ENCODE measurements at places on chromosomes 4 and X. TPM values are rescaled to one million over a fixed set of nuclear protein-coding genes. Genes with fewer than 3 reads are reported as not detected.

GRCh38 chr4:158033416-158034120 is 139.3 kb downstream of the GASK1B start:
- DNase-seq, result no peak

DNA sequence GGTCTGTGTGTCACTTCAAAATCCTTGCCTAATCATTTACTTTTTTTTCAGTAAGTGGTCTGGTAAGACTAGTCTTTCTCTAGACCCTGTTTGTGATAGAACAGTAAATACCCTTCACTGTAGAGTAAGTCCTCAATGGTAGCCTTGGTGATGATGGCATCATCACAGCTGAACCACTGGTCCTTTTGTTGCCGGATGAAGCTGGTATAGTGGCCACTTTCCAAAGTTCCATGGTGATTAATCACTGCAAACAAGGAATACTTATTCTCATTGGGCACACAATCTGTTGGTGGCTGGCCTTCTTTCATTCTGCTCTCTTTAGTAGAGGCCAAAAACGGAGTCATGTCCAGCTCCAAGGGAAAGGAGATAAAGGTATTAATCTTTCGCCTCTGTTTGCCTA is 2.9 kb downstream of the USP51 start:
- DNase-seq, result no peak

DNA sequence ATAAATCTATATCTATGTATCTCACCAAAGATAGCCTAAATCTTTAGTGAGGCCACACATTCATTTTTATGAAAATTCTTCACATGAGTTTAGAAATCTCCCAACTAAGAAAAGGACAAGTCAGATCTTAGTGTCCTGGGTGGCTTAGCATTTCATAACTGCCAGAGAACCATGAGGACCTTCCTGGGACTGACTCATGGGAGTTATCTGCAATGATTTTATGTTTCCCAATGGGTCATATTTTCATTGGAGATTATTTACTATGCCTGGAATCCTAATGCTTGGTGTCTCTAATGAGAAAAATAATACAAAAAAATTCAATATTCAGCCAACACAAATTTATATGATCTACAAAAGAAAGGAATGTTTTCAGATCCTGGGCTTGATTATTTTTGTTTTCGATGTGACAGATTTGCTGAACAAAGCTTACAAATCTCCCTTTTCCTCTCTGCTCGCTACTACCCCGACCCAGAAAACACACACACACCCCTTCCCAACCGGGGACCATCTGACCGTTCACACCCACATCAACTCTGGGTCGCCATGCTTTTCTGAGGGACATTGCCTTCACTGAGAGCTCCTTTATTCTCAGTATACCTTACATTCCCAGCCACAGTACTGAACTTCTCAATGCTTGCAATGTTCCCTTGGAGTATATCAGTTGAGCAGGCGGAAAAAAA is 40.1 kb downstream of the SORBS2 start:
- no peak for DNase-seq

DNA sequence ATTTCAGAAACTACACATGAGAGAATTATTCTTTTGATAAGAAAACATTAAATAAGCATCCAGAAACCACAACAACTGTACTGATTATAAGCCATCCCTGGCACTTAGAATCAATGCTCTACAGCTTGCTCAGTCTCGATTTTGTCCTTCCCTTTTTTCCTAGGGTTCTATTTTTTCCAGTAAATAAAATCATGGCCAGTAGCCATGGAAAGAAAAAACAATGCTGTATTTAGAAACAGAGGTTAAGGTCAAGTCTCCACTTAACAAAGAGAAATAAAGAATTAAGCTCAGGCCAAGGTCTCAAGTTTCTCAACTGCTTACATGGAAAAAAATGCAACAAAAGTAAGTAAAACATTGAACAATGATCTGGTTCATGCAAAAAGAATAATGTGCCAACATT is 38.7 kb upstream of the GRID2 start:
- no peak for DNase-seq

DNA sequence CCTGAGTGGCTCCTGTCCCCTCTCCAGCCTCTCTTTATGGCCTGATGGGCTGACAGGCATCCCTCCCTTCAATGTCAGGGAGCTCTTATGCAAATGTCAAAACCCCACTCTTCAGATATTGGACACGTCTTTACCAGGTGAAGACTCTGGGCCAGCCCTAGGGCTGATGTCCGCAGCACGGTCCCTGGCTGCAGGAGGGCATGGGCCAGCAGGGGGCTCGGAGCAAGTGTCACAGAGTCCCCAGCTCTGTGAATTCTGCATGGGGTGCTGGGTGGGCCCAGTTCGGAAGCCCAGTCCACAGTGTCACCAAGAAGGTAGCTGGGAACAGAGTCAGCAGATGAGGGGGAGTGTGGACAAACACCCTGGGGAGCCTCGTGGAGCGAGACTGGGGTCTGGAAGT is 39.6 kb upstream of the PSAPL1 start:
- DNase-seq, result no peak

DNA sequence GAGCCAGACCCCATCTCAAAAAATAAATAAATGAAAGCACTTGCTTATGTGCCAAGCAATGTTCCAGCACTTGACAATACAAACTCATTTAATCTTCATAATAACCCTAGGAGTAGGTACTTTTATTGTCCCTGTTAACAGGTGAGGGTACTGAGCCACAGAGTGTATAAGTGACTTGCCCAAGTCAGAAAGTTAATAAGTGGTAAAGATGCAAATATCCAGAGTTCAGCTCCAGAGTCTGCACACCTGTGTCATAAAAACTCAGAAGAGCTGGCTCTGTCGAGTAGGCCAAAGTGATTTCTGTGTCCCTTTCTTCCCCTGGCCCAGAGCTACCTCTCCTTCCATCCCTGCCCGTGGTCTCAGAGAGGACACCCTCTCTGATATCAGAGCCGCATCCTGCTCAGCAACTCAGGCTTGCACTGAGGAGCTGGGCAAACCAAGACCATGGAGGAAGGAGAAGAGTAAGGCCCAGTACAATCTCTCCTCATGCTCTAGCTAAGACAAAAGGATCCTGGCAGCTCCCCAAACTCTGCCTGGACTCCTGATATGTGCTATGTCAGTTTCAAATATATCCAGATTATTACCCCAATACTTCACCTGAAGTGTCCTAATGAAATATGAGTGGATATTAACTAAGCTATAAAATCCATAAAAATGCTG is 136.3 kb downstream of the HS6ST2 start:
- no peak for DNase-seq

DNA sequence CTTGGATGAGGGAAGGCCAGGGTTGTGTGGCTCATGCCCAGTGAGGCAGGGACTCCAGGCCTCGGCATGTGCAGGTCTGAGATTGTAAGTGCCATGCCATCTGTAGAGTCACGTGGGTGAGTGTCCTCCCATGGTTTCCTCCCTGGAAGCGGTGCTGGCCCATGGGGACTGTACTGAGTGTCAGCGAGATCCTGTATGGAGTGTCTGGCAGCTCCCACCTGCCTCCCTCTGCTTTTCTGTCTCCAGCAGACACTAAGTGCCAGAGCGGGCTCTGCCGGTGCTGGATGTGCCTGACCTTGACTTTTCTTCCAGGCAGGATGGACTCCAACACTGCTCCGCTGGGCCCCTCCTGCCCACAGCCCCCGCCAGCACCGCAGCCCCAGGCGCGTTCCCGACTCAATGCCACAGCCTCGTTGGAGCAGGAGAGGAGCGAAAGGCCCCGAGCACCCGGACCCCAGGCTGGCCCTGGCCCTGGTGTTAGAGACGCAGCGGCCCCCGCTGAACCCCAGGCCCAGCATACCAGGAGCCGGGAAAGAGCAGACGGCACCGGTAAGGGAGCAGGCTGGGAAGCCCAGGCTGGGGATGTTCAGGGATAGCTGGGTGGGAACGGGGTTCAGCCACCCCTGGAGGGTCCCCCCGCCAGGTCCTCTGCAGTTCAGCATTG is 7.6 kb downstream of the WFS1 start:
- no peak for DNase-seq

- DNase-seq, result no peak
Measured at GRCh38 chrX:118530219-118530911, 34.8 kb downstream of the DOCK11 start.

DNA sequence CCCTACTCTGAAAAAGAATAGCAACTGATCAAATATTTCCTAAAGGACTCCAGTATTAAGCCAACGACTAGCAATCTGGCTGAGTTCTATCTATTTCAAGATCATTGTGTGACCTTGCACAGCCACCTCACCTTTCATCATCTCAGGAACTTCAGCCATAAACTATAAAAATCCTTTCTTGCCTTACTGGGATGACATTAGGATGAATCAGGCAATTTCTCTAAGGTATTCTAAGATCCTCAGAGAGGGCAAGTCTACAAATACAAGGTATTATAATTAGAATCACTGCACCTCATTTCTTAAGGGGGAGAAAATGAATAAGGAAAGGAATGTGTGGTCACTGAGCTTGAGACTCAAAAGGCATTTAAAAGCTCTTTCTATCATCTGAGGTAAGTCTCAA is 152.6 kb downstream of the GRIA3 start:
- DNase-seq, result no peak

DNA sequence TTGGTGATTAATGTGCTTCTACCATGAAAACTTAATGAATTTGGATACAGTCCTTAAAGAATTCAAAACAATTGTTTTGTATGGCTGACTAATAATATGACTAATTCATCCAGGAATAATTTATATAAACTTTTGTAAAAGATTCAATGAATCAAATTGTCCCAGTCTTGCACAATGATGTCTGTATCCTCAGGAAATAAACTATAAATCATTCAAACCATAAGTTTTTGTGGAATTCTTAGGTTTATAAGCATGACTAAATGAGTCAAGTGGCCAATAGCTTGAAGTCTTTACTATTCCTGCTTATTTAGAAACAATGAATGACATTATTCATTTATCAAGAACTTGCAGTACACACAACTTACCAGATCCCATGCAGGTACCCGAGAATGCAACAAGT is 935.0 kb upstream of the INTU start:
- no peak for DNase-seq

- DNase-seq, result no peak
Measured at GRCh38 chr4:56050625-56051024, 101.9 kb downstream of the CEP135 start.

GRCh38 chr4:77650787-77651186 is 45.2 kb downstream of the CXCL13 start:
- no peak for DNase-seq

GRCh38 chrX:130014770-130015169 is 32.3 kb downstream of the BCORL1 start:
- no peak for DNase-seq

DNA sequence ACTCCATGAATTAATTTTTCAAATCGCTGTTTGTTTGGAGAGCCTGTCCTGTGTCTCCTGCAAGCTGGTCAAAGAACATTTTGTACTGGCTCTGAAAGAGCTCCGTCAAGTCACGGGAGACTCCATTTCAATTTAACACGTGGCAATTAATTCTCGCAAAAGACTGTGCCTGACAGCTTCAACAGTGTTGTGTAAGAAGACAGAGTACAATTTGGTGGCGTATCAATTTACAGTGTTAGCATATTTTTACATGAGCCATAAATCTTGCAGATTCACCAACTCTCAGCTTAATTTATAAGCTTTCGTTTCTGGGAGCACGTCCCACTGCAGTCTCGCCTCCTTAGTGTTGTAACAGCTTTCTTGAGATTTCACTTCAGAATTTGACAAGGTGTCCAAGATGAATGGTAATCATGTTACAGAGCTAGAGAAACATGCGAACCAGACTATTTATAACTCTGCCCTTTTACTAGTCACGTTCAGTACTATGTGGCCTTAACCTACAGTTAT is 70.8 kb downstream of the RWDD4 start:
- no peak for DNase-seq

GRCh38 chr4:41043465-41043864 is 170.9 kb downstream of the APBB2 start:
- no peak for DNase-seq

DNA sequence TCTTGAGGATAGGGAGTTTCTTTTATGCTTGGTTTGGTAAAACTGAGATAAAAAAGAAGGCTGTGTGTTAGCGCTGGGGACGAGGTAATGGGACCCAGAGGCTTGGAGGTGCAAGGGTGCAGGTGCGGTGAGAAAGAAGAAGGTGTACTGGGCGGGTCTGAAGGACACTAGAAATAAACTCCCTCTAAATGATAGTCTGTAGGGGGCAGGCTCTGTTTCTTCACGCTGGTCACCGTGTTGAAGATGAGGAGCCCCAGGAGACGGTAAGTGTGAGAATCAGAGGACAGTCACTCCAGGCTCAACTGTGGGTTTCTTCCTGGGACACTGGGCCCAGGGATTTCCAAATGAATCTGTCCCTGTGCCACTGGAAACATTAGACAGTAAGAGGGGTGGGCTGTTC is 131.4 kb downstream of the SORBS2 start:
- no peak for DNase-seq

- no peak for DNase-seq
Measured at GRCh38 chr4:149493492-149493891, 322.2 kb downstream of the IQCM start.

DNA sequence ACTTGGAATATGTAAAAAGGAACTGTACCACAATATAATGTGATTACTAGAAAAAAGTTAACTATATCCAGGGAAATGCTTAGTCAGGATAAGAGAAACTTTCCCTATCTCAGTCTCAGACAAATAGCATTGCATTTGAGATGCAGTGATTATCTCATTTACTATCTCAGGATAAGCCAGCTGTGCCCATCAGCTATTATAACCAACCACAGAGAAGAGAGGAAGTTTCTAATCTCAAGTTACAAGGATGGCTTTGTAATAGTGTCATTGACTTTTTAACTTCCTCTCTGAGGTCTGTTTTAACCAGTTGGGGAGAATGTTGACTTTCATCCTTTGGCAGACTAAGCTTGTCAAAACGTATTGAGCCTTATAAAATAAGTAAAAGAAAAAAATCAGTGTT is 56.5 kb downstream of the SNX25 start:
- DNase-seq, result no peak

DNA sequence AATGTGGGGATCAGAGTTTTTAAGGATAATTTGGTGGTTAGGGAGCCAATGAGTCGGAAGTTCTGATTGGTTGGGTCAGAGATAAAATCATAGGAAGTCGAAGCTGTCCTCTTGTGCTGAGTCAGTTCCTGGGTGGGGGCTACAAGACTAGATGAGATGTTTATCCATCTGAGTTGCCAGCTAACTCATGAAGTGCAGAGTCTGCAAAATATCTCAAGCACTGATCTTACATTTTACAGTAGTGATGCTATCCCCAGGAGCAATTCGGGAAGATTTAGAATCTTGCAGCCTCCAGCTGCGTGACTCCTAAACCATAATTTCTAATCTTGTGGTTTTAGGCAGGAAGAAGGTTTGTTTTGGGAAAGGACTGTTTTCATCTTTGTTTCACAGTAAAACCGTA is 565.8 kb upstream of the SPANXN1 start:
- DNase-seq, result no peak

FAM9B gene
- not detected for total RNA-seq

ANXA3 gene
- total RNA-seq, result 12.3 TPM

UGT2B11 gene
- total RNA-seq, result not detected

CFI gene
- 10.8 TPM for total RNA-seq

MAGED4 gene
- total RNA-seq, result 0.40 TPM

PABPC4L gene
- total RNA-seq, result 0.89 TPM

QDPR gene
- 38.2 TPM for total RNA-seq

CYBB gene
- 9.8 TPM for total RNA-seq

TBX22 gene
- not detected for total RNA-seq

CDX4 gene
- not detected for total RNA-seq

Measured in cardiac septum (tissue), 1 donor.